ENCODE measurements at places on chromosomes 2 and 18. TPM values are rescaled to one million over a fixed set of nuclear protein-coding genes. Genes with fewer than 3 reads are reported as not detected.

The RPE gene
- 50.3 TPM for total RNA-seq

DNA sequence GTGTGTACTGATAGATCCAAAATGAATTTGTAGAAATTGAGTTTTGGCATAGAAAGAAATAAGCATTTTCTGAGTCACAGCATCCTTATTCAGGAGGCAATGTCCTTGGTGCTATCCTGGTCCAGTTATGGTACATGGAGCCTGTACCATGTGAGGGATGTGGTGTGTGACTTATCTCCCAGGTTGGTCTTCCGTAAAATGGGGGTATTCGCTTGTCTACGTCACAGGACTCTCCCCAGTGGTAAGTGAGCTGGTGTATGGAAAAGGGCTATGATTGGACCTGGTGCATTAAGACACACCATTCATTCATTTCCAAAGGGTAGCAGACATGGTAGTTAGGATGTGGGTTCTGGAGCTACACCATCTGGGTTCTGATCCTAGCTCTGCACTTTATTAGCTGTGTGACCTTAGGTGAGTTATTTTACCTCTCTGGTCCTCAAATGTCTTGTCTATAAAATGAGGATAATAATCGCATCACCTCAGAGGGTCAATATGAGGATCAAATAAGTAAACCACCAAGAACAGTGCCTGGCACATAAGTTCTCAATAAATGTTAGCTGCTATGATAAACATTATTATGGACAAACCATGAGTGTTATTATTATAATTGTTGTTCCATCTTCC is 119.2 kb downstream of the MYCN start:
- no peak for DNase-seq

DNA sequence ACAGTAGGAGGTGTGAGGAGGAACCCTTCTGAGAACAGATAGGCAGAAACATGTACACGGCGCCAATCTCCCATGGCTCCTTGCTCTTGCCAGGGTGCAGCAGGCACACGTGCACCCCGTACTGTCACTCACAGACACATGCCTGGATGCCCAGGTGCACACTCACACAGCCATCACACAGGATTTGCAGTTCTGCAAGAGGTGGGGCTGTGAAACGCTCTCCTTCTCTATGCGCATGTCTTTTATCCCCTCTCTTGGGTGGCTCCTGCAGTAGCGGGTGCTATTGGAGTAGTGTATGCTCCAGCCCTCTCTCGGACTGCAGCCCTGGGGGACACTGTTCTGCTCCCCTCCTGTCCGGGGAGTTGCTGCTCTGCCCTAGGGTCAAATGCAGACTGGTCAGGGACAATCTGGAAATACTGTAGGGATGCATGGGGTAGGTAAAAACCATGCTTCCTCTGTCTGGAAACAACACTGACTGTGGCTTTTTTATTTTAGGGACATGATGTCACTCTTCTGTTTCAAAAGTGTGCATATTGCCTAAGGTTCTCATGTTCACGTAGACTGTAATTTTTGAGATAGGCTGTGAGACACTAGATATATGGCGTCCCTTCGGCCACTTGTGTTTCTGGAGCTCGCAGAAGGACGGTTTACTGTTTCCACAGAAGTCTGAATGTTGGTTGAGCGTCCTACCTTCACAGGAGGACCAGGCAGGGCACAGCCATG is 118.5 kb downstream of the PRKCE start:
- DNase-seq, result no peak

GRCh38 chr2:120398996-120399888 is 53.3 kb downstream of the INHBB start:
- DNase-seq, result peak; percentile 42

DNA sequence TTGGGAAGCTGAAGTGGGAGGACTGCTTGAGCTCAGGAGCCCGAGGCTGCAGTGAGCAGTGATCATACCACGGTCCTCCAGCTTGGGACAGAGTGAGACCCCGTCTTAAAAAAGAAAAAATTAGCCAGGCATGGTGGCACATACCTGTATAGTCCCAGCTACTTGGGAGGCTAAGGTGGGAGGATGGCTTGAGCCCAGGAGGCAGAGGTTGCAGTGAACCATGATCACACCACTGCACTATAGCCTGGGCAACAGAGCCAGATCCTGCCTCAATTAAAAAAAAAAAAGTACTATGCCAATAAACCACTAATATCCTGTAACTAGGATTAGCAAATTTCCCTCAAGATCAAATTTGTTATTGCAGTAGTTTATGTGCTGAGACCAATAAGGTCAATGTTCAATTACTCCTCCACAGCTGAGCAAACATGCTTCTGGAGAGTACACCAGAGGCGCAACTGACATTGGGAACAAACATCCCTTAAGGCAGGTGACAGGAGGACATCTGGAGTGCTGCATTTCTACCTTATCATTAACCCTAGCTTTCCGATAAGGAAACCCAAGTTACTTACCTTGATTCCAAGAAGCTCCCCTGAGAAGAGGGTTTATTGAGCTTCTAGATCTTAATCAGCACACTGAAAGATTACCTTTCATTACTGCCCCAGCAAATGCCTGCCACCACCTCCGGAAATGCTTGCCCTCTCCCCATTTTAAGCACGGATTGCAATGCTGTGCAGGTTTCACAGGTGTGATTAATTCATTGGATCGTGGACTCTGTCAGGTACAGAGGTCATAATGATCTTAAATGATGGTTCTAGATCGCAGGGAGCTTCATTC is 26.2 kb downstream of the MGAT4A start:
- no peak for DNase-seq

DNA sequence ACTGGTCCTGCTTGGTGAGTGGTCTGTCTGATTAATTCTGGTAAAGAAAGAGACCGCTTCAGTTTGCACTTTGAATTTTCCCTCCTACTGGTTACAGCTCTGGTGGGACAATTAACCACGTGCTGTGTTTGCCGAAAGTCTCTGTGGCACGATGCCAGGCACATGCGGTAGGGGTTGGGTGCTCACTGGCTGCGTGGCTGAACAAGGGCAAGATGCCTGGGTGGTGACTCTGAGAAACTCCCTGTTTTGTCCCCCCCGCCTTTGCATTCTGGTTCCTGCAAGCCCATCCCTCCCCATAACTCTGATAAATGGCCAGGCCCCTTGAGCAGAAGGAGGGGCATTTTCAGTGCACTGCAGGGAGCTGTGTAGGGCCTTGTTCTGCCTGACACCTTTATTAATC is 206.1 kb downstream of the TFCP2L1 start:
- DNase-seq, result no peak

DNA sequence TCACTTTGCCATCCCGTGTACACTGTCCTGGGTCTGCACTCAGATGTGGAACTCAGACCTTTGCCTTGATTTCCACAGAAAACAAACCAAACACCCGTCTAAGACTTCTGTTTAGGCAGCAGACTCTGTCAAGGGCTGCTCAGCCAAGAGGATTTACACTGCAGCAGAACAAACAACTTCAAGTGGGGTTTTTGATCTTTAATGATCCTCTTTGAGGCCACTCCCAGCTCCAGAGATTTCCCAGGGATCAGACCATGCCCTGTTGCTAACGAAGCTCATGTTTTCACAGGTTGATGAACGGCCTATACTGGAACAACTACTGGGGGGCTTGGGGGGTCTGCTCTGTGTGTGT is 52.5 kb upstream of the LGALSL start:
- no peak for DNase-seq

DNA sequence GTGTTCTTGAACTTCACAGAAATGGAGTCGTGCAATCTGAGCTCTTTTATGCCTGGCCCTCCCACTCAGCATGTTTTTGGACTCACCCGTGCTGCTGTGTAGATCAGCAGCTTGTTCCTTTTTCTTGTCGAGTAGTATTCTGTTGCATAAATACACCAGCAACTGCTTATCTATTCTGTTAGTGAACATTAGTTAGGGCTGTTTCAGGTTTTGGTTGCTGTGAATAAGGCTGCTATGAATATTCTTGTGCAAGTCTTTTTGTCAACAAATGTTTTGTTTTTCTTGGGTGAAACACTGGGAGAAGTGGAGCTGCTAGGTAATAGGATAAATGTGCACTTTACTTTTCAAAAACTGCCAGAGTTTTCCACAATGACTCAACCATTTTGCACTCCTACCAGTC is 15.3 kb upstream of the CIDEA start:
- no peak for DNase-seq

DNA sequence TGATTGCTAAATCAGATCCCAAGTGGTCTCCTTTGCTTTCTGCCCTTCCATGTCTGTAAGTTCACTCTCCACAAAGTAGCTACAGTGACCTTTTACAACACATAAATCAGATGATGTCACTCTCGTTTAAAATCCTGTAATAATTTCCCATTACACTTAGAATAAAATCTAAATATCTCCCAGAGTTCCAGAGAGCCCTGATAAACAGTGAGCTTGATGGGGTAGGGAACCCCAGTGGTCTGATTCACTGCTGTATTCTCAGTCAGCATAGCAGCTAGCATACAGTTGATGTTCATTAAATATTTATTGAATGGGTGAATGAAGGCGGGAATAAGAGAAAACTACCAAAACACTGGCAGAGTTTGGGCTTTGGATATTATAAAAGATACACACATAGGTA is 117.7 kb downstream of the ZAP70 start:
- no peak for DNase-seq

The LCT gene
- 0.04 TPM for total RNA-seq

The GALNT5 gene
- 0.80 TPM for total RNA-seq

DNA sequence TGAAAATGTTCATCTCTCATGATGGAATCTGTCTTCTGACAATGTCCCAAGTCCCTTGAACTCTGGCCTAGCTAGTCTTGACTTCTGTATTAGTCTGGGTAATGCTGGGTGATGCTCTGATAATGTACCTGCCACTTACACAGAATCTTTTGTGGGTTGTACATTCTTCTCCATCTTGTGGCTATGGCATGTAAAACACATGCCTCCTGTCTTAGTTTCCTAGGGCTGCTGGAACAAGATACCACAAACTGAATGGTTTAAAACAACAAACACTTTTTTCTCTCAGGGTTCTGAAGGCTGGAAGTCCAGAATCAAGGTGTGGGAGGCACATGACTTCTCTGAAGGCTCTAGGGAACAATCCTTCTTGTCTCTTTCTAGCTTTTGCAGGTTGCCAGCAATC is 57.1 kb downstream of the RAPGEF4 start:
- DNase-seq, result no peak

DNA sequence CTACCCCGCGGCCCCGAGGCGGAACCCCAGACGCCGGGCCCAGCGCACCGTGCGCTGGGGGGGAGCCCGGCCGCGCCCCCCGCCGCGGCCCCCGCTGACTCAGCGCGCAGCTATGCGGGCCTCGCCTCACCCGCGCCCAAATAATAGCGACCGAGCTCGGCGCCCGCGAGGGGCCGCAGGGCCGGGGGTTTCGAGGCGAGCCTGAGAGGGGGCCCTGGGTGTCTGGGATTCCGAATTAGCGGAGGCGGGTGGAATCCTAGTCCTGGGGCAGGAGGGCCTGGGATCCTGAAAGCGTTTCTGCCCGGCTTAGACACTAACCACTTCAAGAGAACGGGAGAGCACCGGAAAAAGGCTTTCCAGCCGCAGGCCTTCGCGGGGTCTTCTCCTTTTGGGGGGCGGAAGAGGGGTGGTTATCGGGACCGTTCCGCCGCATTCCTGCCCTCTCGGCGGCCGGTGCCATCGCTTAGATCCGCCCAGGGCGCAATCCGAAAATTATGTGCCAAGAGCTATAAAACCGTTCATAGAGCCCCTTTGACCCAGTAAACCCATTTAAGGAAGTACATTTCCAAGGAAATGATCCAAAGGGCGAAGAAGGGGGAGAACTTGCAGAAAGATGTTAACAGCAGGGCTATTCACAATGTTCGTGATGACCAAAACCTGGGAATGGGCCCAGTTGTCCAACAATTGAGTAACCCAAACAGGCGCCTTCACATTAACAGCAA is 681 bp upstream of the ROCK2 start:
- peak; percentile 81 for DNase-seq

DNA sequence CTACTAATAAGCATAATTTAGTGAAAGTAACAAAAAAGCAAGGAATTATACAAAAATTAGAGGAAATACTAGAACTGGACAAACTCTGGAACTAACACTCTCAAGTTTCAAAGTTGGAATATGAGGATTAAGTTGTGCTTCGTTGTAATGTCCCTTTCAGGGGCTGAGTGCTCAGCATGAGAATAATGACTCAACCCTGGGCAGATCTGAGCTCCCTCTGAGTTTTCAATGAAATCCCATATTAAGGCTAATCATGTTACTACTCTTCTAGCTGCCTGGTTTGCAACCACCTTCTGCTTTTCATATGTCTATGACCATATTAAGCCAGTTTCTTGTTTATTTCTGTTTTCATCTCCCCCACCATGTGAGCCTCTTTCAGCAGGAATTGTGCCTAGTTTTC is 274.9 kb upstream of the LRRTM4 start:
- DNase-seq, result no peak

DNA sequence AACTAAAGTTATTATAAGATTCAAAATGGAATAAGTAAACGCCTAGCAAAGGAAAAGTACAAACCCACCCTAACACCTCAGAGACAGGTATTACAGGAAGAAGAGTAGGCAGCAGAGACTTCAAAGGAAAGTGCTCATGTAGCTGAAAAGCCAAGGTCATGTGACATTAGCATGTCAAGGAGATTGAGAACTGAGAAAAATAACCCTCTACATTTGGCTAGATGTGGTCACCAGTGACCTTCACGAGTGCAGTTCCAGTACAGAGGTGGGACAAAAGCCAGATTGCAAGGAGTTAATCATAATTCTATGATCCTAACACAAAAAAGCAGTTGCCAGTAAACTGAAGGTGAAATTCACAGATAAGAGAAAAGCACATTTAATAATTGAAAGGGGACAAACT is 252.7 kb downstream of the ZEB2 start:
- DNase-seq, result no peak

DNA sequence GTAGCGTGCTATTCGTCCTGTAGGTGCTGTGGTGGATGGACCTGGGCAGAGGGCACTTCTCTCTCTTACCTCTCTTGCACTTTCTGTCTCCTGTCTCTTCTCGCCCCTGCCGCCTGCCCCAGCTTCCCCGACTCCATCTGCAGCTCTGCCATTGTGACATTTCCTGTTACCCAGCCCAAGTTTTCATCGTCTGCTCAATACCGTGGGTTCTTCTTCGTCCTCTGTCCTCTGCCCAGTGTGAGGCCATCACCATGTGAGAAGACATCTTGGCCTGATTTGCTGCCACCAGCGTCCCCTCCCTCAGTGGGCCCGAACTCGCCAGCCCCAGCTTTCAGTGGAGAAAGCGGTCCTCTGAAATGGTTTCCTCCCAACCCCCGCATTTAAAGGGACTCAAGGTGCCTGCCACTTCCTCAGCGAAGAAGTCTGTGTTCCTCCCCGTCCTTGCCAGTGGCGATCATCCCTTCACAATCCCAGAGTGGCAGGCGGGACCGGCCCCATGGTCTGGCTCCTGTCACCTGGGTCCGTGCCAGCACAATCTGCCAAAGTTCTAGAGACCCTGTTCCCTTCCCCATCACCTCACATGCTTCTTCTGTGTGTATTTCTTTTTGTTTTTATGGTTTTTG is 18.0 kb downstream of the TGOLN2 start:
- DNase-seq, result no peak
